Fibroblast of skin of right biceps (primary cell): ENCODE measurements at places on chromosomes 2 and 18.

DNA sequence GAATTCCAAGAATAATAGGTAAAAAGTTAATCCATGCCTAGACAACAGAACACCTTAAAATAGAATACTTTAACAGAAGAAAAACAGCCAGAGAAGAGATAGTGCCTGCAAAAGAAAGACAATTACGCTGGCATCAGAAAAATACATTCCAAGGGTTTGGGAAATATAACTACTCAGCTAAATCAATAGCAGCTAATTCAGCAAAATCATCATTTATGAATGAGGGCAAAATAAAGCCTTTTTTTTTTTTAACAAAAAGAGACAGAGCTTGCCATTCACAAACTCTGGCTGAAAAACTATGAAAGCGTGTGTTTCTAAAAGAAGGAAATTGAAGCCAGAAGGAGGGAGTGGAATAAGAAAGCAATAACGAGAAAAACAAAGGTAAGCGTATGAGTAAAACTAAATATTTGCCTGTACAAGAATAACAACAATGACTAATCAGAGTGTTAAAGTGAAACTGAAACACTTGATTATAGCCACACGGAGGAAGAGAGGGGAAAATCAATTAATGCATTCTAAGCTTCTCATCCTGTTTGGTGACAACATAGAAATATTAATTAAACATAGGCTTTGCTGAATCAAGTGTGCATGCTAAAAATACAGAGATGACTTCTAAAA lies 90.2 kb downstream of the EHD3 start:
- DNase-seq, result no peak

DNA sequence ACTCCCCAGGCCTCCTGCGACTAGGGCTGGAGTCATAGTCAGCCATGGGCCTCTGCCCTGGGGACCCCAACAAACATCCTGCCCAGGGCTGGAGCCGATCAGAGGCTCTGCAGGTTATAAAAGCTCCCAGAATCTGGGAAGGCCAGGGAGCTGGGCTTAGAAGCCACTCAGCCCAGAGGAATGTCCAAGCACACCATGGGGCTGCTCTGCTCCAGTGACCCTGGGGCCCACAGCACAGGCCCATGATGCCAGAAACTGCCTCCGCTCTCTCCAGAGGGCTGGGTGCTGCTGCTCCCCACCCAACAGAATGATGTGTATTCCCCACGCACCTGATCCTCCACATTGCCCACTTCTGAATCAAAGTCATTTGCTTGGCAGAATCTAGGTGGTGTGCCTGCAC lies 88.5 kb downstream of the ARMC9 start:
- DNase-seq, result no peak

- peak; percentile 57 for DNase-seq
Measured at GRCh38 chr2:17793803-17794354, 22.4 kb upstream of the MSGN1 start.

GRCh38 chr18:12615748-12616147 lies 42.2 kb downstream of the SPIRE1 start:
- no peak for DNase-seq
